ENCODE measurements at places on chromosomes 6 and 20.

- no peak for DNase-seq
Measured at GRCh38 chr20:2004171-2004570, 10.3 kb upstream of the PDYN start.

DNA sequence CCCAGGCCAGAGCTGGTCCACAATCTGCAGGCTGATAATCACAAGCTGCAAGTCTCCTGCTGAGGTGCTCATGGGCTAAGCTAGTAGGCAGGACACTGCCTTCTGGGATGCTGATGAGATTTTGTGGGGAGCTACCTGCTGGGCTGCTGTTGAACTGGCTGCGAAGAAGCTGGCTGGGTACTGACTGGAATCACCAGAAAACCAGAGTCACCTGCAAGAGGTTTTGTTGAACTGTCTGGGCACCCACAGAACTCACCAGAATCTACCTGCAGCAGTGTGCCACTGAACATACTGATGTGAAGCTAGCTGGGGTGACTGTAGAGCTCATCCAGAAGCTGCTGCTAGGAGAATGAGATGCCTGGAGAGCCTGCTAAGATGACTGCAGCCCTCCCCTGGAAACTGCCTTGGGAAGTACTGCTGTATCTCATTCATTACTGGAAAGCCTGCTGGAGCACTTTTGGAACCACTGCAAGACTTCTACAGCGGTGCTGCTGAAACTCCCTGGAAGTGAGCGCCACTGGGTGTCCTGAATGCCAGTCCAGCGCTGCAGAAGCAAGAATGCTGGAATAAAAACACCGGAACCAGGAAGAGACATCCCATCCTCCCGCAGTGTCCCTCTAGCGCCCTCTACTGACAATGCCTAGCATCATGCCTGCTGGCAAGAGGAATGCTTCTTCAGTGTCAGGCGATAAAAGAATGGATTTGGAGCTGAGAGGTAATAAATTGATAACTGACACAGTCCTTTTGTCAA is 64.9 kb upstream of the ARHGAP18 start:
- peak; percentile 83 for DNase-seq

DNA sequence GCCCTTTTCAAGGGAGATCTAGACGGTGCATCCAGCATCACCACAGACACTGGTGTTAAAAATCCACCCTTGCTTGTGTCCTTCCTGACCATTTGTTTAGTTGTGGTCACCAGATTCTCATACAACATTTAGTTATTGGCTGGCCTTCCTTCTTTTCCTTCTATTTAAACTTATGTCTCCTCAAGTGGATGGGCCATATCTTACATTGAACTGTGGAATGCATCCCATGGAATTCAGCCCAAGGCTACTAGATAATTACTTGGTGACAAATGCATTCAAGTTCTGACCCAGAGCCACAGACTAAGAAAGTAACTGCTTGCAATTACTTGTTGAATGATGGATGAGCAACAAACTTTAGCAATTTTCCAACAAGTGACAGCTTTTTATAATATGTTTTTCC is 198.9 kb upstream of the SSTR4 start:
- DNase-seq, result no peak

DNA sequence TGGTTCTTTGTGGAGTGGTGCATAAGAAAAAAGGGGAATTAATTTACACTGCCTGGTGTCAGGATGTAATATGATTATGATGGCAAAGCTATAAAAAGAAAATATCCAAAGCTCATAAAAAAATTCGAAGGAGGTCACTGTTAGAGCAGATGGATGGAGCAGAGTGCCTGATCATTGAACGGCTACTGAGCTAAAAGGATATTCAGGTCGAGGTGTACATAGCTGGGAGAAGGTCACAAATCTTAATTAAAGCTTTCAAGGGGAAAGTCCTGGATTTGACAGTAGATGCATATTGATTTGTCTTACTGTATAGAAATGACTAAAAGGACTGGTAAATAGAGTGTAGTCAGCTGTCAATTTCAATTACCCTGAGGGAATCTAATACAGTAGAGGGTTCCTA is 84.4 kb downstream of the PKIB start:
- no peak for DNase-seq

DNA sequence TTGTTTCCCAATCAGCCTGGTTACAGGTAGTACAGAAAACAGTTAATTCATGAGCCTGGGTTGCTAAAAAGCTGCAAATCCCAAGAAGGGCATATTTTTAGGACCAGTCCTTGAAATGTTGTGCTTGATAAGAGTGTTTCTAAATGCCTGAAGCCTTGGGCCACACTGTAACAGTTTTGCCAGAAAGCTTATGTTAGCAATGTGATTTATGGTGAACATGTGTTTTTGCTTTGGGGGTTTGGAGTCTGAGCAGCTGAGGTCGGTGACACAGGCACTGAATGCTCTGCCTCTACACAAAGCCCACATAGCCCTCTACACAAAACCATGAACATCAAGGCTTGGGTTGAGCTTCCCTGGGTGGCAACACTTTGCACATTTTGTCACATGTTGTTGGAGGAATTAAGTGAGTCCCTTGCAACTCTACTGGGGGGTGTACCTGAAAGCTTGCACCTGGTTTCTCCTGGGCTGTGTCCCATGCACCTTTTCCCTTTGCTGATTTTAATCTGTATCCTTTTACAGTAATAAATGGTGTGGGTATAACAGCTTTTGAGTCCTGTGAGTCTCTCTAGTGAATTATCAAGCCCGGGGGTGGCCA is 22.2 kb downstream of the AHI1 start:
- DNase-seq, result no peak

GRCh38 chr6:118580585-118581419 is 32.7 kb downstream of the PLN start:
- peak; percentile 60 for DNase-seq

DNA sequence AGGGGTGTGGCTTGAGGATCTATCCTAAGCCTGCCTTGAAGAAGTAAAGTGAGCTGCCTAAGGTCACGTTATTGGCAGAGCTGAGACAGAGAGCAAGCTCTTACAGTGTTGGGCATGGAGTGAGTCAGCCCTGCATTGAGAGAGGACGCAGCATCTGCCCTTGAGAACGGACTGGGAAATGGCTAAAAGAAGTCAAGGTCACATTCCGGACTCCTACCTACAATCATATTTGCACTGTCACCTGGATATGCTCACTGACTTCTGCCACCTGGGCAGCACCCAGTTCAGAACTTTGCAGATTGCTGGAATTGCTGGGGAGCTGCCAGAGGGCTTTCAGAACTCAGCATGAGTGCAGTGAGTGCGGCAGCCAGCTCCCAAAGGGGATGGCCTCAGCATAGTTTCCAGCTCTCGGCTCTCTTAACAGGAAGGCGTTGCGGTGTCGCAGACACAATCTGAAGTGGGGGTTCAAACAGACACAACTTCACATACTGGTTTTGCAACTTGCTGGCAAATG is 199.3 kb upstream of the SGK1 start:
- DNase-seq, result peak; percentile 75

GRCh38 chr6:39558591-39559190 is 166.5 kb downstream of the KIF6 start:
- DNase-seq, result no peak

DNA sequence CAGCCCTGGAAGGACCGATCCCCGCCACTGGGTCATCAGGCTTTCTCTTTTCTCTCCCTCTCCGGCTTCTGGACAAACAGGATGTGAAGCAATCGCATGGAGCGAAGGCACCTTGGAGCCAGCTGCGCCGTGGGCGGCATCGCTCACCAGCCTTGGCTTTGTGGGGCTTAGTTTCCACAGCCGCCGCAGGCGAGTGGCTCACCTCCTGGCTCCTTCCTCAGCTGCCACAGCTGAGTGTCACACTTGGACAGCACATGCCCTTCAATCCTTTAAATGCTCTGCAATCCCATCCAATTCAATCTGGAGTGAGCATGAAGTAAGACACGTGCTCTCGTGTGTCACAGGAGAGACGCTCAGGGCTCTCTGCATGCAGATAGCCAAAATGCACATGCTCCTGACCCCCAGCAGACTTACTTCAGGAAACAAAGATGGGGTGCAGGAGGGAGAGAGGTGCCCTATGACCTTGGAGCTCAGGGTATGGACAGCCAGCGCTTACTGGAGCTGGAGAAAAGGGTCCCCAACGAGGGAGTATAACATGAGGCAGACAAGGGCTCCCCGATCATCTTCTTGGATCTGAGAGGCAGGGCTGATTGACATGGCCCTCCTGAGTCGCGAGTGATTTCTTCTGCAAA is 70.9 kb downstream of the BMP7 start:
- DNase-seq, result no peak

DNA sequence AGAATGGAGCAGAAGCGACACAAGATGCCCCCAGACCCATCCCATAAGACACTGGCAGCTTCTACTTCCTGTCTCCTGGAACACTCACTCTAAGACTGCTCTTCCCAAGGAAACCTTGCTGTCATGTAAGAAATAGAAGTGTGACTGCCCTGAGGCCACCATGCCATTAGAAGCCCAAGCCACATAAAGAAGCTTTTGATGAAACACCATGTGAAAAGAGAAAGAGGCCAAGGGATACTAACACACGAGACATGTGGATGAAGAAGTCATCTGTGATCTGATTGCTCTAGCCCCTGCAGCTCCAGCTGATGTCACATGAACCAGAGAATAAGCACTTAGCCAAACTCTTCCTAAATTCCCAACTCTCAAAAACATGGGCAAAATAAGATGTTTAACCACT is 117.9 kb upstream of the PCSK2 start:
- peak; percentile 67 for DNase-seq

DNA sequence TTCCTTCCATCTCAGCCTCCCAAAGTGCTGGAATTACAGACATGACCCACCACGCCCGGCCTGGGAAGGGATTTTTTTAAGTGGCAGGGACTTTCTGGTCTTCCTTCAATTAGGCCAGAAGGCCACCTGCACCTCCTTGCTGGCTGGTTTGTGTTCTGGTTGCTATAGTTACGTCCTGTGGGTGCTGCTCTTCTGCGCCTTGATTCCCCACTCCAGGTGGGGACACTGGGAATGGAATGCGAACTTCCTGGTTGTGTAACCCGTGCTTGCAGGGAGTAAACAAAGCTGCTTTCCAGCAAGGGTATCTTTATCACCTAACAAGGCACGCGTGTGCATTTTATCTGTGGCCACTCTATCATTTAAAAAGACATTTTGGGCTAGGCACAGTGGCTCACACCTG is 117.7 kb downstream of the PLEKHG1 start:
- DNase-seq, result no peak

GRCh38 chr6:24257282-24257681 is 100.6 kb downstream of the DCDC2 start:
- no peak for DNase-seq

DNA sequence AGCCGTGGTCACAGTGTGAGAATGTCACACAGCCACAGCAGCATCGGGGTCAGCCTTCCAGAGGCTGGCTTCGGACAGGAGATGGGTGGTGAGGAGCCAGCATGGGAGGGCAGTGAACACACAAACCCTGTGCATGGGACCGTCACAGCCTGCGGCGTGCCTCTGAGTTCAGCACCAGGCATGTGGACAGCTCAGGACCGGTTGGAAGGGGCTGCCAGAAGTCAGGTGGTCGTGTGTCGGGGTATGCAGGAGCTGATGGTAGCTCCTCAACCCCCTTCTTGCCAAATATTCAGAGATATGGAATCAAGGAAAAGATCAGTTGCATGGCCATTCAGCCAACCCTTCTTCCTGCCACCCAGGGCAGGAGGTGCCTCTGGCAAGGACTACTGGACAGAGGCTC is 28.2 kb downstream of the MYT1 start:
- no peak for DNase-seq

- DNase-seq, result no peak
Measured at GRCh38 chr6:114764866-114765265, 422.0 kb upstream of the HS3ST5 start.

All from SHP77 (cell line).